ENCODE measurements at places on chromosomes 12 and 14. TPM values are rescaled to one million over a fixed set of nuclear protein-coding genes. Genes with fewer than 3 reads are reported as not detected.

GRCh38 chr12:75685617-75686225 lies 174.3 kb upstream of the KRR1 start:
- no peak for DNase-seq

DNA sequence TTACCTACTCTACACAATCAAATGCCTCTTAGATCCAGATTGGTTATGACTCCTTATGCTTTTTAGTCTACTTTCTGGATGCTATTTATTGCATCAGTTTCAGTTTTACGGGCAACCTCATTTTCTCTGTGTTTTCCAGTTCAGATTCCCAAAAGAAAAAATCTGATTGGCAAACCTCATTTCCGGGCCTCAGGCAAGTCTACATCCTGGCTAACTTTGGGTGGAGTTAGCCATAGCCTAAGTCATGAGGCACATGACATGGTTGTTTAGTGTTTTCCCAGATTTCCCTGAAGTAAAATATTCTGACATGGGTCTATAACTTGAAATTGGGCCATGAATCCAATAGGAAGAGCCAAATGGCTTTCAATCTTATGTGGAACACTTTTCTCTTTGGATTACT lies 339.7 kb downstream of the NUAK1 start:
- DNase-seq, result peak; percentile 13

- DNase-seq, result no peak
Measured at GRCh38 chr12:85423947-85424346, 143.9 kb downstream of the ALX1 start.

- no peak for DNase-seq
Measured at GRCh38 chr12:5345534-5345933, 86.4 kb upstream of the NTF3 start.

GRCh38 chr12:37543966-37544668 lies 772.5 kb upstream of the ALG10B start:
- DNase-seq, result no peak

- DNase-seq, result peak; percentile 64
Measured at GRCh38 chr14:103056322-103057027, 874 bp downstream of the CDC42BPB start.

Gene RHEBL1
- total RNA-seq, result 2.4 TPM

Gene FAM186B
- total RNA-seq, result 3.8 TPM

Gene MANSC1
- 0.39 TPM for total RNA-seq

Gene SUSD6
- 2.7 TPM for total RNA-seq

Gene LBHD2
- total RNA-seq, result not detected

Data from H4 (cell line).